ENCODE measurements at places on chromosomes 12 and 14.

GRCh38 chr14:29805415-29806123 lies 122.1 kb downstream of the PRKD1 start:
- no peak for DNase-seq

DNA sequence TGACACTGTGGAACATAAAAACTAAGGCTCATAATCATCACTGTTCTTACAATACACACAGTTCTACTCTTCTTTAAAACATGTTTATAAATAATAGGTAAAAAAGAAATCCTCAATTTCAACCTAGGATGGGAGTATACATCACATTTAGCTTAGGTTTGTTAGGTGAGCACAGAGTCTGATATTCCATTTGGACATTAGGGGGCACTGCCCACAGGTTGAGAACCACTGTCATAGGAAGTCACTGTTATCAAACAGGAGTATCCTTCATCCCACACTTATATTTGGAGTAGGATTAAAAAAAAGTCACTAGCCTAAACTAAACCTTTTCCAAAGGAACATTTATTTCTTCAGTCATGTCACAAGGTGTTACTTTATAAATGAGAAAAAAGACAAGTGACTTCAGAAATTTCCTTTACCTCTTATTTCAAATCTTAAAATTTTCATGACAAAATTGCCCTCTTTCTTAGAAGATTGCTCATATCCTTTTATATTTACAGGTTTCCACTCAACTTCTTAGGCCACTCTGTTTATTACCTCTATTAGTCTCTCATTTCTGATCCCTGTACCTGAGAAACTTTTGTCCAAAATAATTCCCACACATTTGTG lies 240.6 kb downstream of the CPNE8 start:
- no peak for DNase-seq

DNA sequence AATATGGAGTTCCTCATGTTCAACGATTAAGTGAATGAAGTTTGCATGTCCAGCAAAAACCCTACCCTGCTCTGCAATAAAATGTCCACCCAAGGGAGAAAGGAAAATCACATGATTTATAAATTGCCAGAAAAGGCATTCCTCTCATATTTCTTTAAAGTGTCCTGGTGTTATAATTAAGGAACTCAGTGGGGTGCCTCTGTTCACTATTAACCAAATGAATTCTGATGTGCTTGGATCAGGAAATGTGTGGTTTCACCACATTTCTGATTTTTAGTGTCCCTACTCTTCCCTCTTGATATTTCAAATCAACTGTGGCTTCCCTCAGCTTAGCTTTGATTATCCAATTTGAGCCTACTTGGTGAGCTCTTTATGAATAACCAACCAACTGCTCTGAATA lies 208.1 kb downstream of the PHLDA1 start:
- DNase-seq = no peak

GRCh38 chr12:76588881-76589565 lies 29.5 kb upstream of the OSBPL8 start:
- no peak for DNase-seq

- no peak for DNase-seq
Measured at GRCh38 chr12:98819821-98820404, 174.8 kb downstream of the APAF1 start.

- DNase-seq = no peak
Measured at GRCh38 chr12:18431771-18432170, 170.5 kb downstream of the PIK3C2G start.

- DNase-seq = no peak
Measured at GRCh38 chr14:68395604-68396003, 397.3 kb downstream of the ZFP36L1 start.

DNA sequence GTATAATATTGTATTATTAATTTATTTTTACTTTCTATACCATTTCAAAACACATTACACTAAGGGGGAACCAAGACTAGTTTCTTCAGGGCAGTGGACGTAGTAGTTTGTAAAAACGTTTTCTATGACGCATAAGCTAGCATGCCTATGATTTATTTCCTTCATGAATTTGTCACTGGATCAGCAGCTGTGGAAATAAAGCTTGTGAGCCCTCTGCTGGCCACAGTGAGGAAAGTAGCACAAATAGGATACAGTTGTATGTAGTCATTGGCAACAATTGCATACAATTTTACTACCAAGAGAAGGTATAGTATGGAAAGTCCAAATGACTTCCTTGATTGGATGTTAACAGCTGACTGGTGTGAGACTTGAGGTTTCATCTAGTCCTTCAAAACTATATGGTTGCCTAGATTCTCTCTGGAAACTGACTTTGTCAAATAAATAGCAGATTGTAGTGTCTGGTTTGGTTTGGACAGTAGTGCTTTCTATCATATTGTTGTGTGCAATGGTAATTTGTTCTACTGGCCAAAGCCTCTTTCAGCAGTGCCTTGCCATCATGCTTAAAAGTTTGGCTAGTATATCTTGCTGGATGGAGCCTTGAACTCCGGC lies 24.3 kb upstream of the PLEKHD1 start:
- DNase-seq = peak; percentile 52

GRCh38 chr12:31005256-31005943 lies 68.3 kb upstream of the DDX11 start:
- DNase-seq = no peak

- DNase-seq = no peak
Measured at GRCh38 chr14:90629471-90629870, 186.8 kb downstream of the TTC7B start.

- peak; percentile 66 for DNase-seq
Measured at GRCh38 chr12:49762468-49762847, 21.1 kb downstream of the TMBIM6 start.

DNA sequence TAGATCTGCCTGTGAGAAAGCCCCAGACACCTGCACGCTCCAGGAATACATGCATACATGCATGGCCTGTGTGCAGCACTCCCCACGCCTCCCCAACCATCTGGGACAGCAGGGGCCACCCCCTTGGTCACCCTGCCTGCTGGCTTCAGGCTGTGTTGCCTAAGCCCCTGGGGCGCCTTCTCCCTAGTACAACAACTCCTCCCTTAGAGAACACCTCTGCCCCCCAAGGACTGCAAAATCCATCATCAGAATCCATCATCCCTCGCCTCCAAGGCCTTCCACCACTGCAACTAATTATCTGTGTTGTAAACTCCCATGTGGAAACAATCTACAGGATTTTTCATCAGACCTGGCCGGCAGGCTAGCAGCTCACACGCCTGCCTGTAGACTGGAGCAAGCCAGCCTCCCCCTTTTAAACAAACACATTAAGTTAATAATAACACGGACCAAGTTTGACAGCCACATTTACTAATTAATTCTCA lies 36.8 kb downstream of the ZFP36L1 start:
- DNase-seq = no peak

- DNase-seq = no peak
Measured at GRCh38 chr14:105119408-105120025, 49.1 kb downstream of the JAG2 start.

- DNase-seq = no peak
Measured at GRCh38 chr12:51225771-51226170, 7.9 kb upstream of the POU6F1 start.

DNA sequence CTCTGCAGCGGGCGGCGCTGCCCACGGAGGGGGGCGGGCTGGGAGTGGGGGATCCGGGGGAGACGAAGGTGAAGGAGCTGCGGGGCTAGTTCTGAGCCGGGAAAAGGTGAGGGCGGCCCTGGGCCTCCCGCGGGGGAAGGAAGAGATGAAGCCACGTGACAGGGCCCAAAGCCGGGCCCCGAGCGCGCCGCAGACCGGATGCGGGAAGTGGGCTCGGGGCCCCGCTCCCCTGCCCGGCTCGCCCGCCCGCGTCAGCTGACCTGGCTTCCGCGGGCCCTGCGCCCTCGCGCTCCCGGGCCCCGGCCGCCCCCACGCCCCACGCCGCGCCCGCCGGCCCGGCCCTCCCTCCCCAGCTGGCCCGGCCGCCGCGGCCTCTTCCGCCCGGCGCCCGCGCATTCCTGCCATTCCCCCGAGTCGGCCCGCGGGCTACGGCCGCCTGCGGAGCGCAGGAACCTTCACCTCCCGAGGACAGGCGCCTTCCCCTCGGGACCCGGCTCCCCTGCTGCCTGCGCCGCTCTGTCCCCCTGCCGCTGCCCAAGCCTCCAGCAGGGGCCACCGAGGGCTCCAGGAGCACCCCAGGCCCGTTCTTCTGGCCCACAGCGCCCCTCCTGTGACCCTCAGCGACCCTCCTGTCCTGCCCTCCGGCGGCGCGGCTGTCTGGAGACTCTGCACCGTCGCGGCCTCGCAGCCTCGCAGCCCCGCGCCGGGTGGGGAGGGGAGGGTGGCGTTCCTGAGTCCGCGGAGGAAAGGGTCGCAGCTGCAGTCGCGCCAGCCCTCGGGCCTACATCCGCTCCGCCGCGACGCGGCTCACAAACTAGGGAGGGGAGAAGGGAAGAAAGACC lies 20.4 kb downstream of the NINJ2 start:
- peak; percentile 84 for DNase-seq

- no peak for DNase-seq
Measured at GRCh38 chr12:15910468-15910863, 666 bp upstream of the DERA start.

DNA sequence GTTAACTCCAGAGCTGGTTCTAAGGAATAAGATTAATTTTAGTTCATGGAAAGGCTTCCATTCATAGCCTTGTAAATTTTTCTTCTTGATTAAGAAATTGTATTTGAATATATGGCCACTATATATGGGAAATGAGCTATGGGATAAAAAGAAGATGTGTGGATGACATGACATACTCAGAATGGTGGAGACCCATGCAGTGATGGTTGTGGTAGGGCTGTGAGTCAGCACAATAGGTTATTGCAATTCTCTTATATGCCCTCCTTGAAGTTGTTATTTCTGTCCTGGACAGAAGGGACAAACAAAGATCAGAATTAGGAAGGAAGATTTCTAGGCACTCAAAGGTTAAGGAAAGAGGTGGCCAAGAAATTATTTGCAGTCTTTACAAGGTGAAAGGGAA lies 21.5 kb downstream of the RASSF9 start:
- no peak for DNase-seq

DNA sequence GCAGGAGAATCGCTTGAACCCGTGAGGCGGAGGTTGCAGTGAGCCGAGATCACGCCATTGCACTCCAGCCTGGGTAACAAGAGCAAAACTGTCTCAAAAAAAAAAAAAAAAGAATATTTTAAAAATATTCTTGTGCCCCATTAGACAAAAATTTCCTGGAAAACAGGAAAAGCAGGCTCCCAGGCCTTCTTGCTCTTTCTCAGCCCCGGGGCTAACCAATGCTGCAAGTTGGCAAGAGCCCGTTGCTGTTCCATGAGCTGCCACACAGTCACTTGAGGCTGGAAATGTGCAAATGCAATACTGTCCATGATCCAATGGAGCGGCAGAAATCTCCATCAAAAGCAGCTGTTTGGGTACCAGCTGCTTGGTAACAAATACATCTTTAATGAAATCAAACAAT lies 994.7 kb downstream of the VRK1 start:
- DNase-seq = no peak

GRCh38 chr12:77725611-77726010 lies 105.1 kb upstream of the NAV3 start:
- no peak for DNase-seq

DNA sequence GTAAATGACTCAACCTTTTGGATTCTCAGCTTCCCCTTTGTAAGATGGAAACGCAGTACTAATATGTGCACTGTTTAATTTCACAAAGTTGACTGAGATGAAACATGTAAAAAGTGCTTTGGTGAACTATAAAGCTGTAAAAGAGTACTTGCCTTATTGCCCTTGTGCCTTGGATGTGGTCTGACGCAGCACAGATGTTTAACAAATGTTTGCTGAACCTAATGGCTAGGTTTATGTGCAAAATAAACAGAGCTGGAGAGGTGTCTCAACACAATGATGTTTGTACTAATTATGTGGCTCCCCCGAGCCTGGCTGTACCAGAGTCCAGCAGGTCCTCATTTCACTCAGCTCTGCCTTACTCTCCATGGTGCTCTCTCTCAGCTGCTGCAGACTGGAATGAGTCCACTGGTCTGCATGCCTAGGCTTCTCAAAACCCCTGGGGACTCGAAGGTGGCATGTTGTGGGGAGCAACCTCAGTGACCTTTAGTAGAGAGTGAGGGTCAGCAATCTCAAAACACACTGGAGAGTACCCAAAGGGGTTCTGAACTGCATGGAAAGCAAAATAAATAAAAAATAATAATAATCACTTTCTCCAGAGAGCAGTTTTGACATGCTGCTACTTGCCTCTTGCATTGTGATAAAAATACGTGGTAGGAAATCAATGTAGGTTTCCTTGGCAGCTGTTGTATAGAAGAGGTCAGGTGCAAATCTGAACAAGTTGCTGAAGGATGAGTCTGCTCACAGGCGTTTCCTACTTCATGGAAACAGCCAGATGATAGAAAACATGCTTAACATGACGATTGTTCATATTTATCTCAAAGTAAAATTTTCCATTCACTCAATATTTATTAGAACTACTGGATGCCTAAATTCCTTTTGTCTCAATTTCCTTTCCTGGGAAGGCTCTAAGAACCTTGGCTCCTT lies 8.5 kb upstream of the AMIGO2 start:
- DNase-seq = no peak

- no peak for DNase-seq
Measured at GRCh38 chr12:124387528-124387911, 92.6 kb downstream of the RFLNA start.

- no peak for DNase-seq
Measured at GRCh38 chr12:131506426-131506825, 204.5 kb upstream of the SFSWAP start.

- DNase-seq = no peak
Measured at GRCh38 chr14:56273951-56274350, 155.7 kb downstream of the PELI2 start.

GRCh38 chr14:58571769-58572472 lies 65.8 kb upstream of the DACT1 start:
- peak; percentile 38 for DNase-seq

DNA sequence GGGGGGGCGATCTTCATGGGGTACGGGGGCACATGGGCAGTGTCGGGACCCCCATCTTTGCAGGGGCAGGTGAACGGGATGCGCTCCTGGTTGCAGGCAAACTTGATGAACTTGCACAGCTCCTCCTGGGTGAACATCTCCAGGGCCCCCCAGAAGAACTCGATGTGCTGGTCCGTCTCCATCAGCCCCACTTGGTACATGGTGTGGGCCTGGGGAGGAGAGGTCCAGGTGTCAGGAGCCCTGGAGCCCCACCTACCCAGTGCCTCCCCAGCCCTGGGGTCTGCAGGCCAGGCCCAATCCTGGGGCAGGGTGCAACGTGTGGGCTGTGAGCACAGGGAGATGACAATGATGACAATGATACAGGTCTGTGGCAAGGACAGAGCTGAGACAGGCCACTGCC lies 37.7 kb downstream of the TRAFD1 start:
- no peak for DNase-seq

GRCh38 chr14:58299401-58300330 lies 1.3 kb downstream of the ARID4A start:
- peak; percentile 21 for DNase-seq

Measured in stimulated activated naive CD8-positive, alpha-beta T cell treated with anti-CD3 and anti-CD28 coated beads, Interleukin-15, Interleukin-2, amounts not matched to agents 100 U/mL and 50 U/mL, for 24 hours (primary cell).